ENCODE measurements at places on chromosomes 5 and 9.

DNA sequence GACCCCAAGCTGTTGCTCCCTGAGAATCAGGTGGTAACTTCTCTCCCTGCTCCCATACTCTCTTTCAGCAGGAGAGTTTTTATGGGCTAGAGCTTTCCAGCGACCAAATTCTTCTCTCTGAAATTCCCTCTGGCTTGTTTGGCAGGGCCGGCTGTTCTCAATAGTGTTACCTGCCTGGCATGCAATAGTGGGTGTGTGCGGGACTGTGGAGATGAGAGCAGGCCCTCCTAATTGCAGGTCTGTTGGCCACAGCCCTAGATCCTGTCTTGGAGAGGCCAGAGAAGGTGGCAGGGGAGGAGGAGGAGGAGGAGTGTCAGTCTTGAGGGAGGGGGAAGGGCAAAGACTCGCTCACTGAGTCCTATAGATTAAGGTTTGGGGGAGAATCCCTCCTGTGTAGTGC is 29.5 kb downstream of the AQP7 start:
- peaks cover 19% of the 10 kb centered on the region for H3K36me3 ChIP-seq
- no peaks in the 10 kb centered on the region for H3K4me1 ChIP-seq
- H3K4me3 ChIP-seq, result no peak overlapping the region
- DNase-seq, result no peak
- H3K27me3 ChIP-seq, result no peaks in the 10 kb centered on the region

- no peaks in the 10 kb centered on the region for H3K4me1 ChIP-seq
- no peaks in the 10 kb centered on the region for H3K27me3 ChIP-seq
- no peak overlapping the region for H3K27ac ChIP-seq
- DNase-seq, result no peak
These were observed 31.2 kb upstream of the RAD23B start for GRCh38 chr9:107251756-107252322.

GRCh38 chr5:56529666-56530430 is 285.5 kb upstream of the MAP3K1 start:
- H3K4me3 ChIP-seq, result no peak overlapping the region
- H3K27ac ChIP-seq, result no peak overlapping the region
- no peaks in the 10 kb centered on the region for H3K27me3 ChIP-seq

DNA sequence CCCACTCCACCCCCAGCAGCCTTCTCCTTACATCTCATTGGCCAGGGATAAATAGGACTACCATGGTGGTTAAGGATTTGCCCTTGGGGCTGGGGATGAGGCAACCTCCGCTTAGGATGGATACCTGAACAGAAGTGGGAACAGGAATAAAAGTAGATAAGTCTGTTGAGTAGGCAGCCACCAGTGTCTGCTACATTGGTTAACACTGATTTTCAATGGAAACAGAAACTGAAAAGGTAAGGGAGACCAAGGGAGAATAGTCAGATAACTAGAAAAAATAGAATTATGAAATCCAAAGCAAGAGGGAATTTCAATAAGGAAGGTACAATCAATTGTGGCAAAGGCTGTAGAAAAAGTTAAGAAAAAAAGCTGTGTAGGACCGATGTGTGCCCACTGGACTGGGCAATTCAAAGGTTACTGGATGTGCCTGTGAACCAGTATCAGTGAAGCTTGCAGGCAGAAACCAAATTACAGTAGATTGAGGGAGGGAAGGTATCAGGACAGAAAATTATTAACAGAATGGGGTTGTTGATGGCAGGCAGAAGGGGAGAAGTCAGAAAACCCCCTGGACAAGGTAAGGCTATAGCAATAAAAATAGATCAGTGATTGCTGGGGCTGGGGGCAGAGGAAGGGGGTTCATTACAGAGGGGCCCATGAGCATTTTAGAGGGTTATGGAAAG is 48.7 kb downstream of the DNAJC21 start:
- no peaks in the 10 kb centered on the region for H3K27me3 ChIP-seq
- DNase-seq, result no peak
- H3K27ac ChIP-seq, result no peak overlapping the region
- H3K4me3 ChIP-seq, result no peak overlapping the region
